ENCODE measurements at places on chromosomes 3 and 15.

DNA sequence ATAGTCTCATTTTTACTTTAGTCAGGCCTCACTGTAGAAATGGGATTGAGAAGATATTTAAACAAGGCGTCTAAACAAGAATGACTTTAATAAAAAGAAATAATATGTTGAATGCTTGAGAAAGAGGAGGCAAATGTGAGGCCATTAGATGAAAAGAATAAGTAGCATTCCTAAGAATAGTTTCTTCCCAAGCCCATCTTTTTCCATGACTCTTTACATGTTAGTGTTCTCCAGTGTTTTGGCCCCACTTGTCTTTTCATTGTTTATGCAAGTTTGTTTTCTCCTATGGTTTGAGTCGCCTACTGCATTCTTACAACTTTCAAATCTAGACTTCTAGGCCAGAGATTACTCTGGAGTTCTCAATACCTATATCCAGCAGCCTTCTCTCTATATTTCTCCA lies 39.0 kb downstream of the TSC22D2 start:
- no peak for DNase-seq

GRCh38 chr3:37086918-37087317 lies 87.5 kb downstream of the LRRFIP2 start:
- no peak for DNase-seq

GRCh38 chr3:156689608-156690007 lies 15.2 kb downstream of the TIPARP start:
- no peak for DNase-seq

DNA sequence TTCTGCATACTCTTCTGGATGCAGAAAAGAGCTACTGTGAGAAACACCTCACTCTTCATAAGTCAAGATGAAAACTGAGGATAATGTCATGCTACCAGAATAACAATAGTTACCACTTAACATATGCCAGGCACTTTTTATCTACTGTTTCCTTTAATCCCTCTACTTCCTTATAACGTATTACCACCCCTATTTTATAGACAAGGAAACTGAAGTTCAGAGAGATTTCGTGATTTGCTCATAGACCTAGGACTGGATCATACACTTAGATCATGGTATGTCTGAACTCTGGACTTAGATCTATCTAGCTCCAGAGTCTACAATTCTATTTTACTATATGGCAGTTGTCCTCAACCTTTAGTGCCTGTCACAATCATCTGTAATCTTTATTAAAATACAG lies 155.7 kb upstream of the TSPAN3 start:
- DNase-seq: no peak

- peak; percentile 8 for DNase-seq
These were observed 49.1 kb downstream of the CMTM7 start for GRCh38 chr3:32440611-32441350.

- DNase-seq: no peak
These were observed 27.9 kb downstream of the PLCL2 start for GRCh38 chr3:16912400-16913263.

DNA sequence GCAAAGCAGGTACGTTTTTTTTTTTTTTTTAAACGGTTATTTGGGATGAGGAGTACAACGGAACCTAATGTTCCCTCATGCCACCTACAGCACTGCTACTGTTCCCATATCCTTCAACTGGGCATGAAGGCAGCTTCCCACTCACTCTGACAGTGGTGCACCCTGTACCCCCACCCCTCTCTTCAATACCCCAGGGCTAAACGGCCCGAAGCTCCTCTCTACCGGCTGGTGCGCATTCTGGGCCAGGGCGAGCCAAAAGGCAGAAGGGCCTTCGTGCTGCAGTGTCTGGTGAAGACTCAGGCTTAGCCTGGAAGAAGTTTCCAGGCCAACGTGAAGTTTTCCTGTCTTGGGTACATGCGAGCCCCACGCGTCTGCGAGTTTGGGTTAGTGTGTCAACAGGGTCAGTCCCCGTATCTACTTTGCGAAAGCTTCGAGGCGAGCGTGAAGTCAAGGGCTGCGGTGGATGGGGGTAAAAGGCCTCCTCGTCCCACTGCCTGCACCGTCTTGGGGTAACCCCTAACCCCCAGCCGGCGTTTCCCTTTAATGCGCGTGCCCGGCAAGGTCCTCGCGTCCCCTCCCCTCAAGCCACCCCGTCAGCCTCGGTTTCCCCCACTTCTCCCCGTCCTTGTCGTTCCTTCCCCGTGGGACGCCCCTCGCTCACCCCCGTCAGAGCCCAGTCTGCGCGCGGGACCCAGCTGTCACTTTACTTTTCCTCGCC lies 765 bp upstream of the UBE2E2 start:
- DNase-seq: no peak

- DNase-seq: no peak
These were observed 151.2 kb upstream of the CDIN1 start for GRCh38 chr15:36428102-36428845.

DNA sequence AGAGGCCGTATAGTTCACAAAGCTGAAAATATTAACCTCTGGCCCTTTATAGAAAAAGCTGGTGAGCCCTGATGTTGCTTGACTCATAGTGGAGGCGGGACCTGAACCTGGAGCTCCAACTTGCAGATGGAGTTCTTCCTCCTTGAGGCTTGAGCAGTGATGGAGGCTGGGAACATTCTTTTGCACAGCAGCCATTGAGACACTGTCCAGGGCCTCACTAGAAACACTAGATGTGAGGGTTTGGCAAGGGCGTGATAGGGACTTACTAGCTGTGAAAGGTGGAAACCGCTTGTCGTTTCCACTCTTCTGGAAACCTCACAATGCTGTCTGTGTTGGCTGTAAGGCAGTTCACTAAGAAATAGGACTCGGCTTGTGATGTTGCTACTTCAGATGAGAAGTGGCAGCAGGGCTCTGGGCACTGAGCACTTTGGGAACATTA lies 12.5 kb downstream of the SMAD6 start:
- DNase-seq: no peak

DNA sequence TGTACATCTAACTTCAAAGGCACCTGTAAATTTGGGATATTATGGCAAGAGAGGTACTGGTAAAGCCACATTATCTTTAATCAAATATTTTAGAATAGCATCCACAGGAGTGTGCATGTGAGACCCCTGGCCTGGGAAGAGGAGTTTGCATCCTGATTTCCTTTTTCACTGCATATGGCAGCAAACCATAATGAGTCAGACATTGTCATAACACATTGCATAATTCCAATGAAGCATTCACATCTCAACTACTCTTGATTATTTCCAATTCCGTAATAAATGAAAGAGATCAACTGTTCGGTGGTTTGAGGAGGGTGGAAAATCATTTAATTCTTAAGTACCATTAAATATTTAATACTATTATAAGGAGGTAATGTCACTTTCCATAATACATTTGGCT lies 215.0 kb downstream of the MECOM start:
- DNase-seq: no peak

DNA sequence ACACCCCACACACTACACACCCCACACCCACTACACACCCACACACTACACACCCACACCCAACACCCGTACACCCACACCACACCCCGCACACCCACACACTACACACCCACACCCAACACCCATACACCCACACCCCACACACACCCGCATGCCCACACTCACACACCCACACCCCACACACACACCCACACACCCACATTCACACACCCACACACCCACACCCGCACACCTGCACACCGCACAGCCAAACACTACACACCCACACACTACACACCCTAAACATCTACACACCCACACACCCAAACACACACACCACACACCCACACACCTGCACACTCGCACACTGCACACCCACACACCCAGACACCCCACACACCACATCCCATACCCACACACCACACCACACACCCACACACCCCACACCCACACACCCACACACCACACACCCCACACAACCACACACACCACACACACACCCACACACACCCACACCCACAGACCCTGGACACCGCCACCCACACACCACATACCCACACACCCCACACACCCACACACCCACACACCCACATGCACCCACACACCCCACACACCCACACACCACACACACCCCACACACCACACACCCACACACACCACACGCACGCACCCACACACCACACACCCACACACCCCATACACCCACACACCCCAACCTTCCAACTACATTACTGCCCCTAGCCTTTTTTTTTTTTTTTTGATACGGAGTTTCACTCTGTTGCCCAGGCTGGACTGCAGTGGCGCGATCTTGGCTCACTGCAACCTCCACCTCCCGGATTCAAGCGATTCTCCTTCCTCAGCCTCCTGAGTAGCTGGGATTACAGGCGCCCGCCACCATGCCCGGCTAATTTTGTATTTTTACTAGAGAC lies 16.9 kb downstream of the CEP19 start:
- DNase-seq: peak; percentile 34

GRCh38 chr3:157132936-157133335 lies 27.0 kb downstream of the CCNL1 start:
- no peak for DNase-seq

DNA sequence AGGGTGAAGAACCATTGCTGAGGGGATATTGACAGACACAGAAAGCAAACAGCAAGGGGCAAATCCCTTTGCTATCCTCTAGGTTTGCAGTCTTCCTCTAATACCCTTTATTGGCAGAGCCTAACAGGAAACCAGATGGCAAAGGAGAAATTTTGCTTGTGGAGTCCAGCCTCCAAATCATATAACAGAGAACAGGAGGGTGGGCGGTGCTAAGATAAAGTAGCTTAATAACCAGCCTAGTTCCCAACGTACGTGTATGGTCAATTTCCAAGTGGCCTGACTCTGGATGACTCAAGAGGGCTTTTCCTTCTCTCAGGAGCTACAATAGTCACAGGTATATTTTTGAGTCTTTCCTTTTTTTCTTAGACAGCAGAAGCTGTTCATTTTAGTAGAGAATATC lies 404.5 kb downstream of the PDCD6IP start:
- no peak for DNase-seq

GRCh38 chr3:152356870-152357276 lies 88.1 kb downstream of the MBNL1 start:
- DNase-seq: no peak

- DNase-seq: no peak
These were observed 409.2 kb downstream of the DIPK2A start for GRCh38 chr3:144380849-144381248.
